ENCODE measurements at places on chromosomes 2 and 18.

GRCh38 chr2:105746177-105747080 lies 1.7 kb downstream of the NCK2 start:
- DNase-seq, result no peak

- no peak for DNase-seq
Measured at GRCh38 chr2:54310961-54311360, 54.9 kb upstream of the TSPYL6 start.

- peak; percentile 67 for DNase-seq
Measured at GRCh38 chr2:147588191-147588590, 256.6 kb upstream of the ACVR2A start.

DNA sequence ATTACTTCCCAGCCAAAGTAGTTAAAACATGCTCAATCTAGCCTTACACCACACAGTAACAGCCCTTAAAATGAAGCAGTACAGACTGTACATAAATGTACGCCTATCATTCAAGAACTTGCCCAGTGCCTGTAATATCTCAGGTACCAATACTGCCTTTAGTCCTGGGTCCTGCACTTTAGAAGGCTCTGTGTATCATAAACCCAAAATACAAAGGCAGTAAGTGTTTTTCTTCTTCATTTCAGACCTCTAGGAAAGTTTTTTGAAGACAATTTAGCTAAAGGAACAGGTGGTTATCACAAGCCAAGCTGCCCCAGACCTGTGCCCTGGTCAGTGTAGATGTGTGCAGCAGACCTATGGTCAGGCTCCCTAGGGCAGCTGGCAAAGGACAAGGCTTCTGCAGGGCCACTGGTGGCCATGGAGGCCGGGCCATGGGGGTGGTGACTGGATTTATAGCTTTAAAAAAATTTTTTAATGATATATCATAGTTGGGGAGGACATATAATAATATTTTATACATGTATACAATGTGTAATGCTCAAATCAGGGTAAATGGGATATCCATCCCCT lies 18.8 kb downstream of the LPIN2 start:
- DNase-seq, result no peak

DNA sequence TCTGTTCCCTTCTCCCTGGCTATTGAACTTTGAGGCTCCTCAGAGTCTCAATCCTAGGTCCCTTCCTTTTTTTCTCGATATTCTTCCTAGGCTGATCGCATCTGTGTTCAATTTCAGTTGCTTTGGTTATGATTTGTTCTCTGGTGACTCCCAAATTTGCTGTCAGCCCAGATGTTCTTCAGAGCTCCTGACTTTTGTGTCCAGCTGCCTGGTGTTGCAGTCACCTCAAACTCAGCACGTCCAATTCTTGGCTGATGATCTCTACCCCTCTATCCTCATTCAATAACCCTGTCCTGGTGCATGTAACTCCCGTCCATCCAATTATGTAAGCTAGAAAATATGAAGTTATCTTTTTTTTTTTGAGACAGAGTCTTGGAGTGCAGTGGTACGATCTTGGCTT lies 31.4 kb downstream of the DIS3L2 start:
- no peak for DNase-seq

DNA sequence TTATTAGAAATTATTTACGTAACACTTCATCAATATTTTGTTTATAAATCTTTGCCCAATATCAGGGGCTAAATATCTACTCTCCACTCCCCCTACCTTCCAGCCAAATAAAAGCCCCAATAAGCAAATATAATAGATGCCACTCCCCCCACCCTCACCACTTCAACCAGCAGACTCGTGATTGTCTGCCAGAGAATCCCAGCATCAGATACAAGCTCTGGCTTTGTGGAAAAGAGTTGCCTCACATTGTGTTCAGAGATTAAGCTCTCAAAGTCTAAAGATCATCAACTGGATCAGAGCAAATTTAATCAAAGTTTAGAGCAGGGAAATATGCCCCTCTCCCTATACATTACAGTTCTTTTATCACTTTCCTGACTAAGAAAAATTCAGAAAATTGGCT lies 39.5 kb downstream of the AOX1 start:
- DNase-seq, result no peak

DNA sequence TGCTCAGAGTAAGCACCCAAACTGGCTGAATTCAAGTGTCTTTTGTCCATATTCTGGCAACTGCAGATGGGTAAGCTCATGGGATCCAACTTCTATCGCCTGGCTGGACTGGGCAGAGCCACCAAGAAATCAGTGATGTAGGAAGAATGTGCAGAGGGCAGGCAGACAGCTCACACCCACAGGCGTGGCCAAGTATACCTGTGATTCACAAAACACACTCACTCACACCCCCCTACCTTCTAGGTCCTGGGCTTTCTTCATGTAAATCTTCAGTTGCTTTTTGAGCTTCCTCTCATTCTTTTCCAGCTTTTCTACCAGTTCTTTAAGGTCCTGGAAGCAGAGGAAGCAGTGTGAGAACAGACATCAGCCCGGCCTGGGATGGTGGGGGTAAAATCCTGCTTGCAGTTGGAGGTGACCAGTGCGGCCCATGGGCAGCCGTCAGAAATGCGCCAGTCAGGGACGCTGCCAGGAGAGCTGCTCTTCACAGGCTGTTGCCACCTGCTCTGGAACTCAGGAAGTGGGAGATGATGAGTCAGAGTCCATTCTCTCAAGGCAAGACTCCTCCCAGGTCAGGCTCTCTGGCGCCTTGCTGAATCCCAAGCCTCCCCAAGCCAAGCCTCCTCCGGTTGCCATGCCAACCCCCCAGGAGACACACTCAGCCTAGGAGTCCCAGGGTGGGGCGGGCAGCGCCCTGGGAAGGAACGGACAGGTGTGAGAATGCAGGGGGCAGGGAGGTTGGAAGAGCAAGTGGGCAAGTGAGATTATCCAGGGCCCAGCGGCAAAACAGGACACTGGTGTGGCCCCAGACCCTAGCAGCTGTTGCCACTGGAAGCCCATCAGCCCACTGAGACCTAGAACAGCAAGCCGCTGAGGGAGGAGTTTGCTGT lies 36.2 kb upstream of the ACAA2 start:
- peak; percentile 98 for DNase-seq

Measured in renal cortical epithelial cell (primary cell).